ENCODE measurements at places on chromosomes 16 and 17.

DNA sequence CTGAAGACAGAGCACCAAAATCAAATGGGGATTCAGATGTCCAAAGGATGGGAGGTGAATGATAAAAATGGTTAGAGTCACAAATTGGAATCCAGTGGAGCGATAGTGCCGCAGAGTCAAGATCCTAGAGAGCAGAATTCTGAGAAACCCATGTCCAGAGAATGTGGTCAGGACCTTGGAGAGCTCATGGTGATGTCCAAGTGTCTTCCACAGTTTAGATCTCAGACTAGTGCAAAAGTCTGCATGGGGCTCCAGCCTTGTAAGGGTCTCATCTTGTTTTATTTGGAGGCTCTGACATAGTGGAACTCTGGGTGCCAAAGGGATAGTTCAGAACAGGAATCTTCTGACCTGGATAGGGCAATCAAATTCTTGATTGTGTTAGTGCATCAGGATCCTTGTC, 245.9 kb upstream of the HSBP1 start:
- no peak for DNase-seq

- no peak for DNase-seq
Observed at GRCh38 chr16:20624205-20624604, 48.0 kb upstream of the ACSM2B start.

DNA sequence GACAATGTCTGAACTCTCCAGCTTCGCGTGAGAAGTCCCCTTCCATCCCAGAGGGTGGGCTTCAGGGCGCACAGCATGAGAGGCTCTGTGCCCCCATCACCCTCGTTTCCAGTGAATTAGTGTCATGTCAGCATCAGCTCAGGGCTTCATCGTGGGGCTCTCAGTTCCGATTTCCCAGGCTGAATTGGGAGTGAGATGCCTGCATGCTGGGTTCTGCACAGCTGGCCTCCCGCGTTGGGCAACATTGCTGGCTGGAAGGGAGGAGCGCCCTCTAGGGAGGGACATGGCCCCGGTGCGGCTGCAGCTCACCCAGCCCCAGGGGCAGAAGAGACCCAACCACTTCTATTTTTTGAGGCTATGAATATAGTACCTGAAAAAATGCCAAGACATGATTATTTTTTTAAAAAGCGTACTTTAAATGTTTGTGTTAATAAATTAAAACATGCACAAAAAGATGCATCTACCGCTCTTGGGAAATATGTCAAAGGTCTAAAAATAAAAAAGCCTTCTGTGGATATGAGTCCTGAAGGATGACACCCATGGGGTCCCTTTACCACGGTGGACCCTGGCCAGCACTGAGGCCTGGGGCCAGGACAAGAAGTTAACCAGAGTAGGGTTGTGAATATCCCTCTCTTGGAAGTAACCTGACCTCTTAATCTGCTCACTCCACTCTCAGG, 10.5 kb upstream of the ITGAD start:
- no peak for DNase-seq

DNA sequence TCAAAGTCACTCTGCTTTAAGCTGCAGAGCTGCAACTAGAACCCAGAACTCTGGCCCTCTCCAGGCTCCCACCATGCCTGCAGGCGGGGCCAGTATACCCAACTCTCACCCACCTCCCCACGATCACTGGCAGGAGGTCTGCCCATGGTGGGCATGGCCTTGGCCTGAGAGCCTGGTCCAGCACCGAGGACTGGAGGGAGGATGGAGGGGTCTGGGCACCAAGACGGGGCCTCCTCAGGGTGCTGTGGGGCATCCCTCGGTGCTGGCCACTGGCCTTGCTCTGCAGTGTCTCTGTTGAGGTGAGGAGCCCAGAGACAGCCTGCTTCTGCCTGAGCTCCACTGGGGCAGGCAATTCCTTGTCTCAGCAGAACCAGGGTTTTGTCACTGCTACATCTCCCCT, 1.5 kb upstream of the KRT16 start:
- DNase-seq = no peak
